ENCODE measurements at places on chromosomes 12 and 14.

DNA sequence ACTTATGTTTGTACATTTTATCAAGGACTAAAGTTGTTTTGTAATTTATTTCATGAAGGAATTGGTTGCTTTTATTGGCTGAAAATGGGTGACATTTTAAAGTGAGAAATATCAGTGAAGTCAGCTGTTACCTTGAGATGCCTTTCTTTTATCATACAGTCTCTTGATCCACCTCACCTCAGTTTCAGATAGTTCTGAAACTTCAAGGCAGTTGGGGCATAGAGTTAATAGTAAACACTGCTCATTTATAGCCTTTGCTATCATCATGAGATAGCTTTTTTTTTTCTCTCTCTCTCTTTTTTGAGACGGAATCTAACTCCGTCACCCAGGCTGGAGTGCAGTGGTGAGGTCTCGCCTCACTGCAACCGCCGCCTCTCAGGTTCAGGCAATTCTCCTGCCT lies 76.7 kb downstream of the MON2 start:
- DNase-seq = no peak

GRCh38 chr14:29710015-29710414 lies 217.6 kb downstream of the PRKD1 start:
- DNase-seq = no peak

GRCh38 chr12:123916729-123917128 lies 55.9 kb downstream of the CCDC92 start:
- no peak for DNase-seq

DNA sequence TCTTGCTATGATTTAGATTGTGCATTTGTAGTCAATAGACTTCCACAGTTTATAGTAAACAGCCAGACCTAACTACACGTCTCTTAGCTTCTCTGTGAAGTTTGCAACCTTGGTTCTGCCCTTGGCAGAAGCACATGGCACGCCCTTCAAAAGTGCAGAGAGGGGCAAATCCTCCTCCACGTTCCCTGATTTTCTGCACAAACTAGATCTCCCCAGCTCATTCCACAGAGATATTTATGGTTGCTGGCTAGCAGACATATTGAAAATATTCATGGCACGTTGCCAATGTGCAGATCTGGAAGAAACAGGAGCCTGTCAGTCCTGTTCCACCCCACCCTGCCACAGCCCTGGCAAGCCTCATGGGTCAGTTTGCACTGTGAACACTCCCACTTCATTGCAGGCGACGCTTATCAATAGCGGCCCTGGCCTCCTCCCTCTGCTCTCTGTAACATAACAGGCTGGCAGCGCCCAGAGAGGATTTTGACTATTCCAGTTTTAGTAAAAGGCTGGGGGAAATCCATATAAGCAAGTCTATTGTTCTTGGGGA lies 6.5 kb upstream of the LGALS3 start:
- DNase-seq = no peak

DNA sequence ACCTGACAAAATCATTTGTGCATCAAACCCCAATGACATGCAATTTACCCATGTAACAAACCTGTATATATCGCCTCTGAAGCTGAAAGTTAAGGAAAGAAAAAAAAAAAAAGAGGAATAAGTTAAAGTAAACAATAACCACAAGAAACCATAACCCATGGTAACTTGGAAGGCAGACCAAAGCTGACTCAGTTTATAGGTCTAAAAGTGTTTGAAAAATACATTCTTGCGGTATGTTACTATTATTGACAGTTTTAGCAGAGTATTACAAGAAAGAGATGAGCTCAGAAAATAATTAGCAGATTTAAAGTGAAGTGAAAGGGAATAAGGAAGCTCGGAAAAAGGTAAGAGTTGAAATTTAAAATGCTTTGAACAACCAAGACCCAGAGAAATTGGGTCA lies 34.4 kb upstream of the MGAT4C start:
- no peak for DNase-seq

- no peak for DNase-seq
Measured at GRCh38 chr12:92641291-92641690, 61.5 kb upstream of the PLEKHG7 start.

DNA sequence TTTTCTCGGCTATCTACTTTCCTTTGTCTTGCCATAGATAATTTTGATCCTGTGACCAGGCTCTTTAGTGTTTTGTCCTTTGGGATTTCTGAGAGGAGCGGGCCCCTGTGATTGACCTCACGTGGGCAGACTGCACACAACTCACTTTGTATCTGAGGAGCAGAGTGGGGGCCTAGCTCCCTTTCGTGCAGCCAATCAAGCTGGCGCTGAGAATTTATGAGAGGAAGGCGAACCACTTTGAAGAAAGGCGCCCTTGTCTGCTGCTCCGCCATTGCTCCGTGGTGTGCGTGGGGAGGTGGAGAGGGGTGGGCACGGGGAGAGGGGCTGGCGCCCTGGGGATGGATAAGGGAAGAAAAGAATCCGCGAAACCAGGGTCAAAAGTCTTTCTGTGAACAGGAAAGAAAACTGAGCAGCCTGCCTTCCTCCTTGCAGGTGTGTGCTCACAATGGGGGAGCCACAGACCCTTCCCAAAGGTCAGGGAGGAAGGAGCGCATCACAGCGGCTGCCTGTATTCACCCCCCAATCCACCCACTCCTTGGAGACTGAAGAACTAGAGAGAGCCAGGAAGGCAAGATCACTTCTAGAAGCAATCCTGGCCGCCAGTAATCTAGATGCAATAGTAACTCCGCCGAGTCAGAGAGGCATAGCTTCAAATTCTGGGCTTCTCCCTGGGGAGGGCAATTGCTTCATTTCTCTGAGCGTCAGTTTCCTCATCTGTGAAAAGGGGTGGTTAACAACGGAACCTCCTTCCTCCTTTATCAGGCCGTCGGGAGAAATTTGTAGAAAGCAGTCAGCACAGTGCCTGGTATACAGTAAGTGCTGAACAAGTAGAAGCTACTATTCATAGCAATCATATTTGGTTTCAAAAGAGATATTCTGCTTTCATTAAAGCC lies 24.9 kb upstream of the MED13L start:
- no peak for DNase-seq

- DNase-seq = no peak
Measured at GRCh38 chr12:57519796-57520052, 590 bp downstream of the DDIT3 start.

DNA sequence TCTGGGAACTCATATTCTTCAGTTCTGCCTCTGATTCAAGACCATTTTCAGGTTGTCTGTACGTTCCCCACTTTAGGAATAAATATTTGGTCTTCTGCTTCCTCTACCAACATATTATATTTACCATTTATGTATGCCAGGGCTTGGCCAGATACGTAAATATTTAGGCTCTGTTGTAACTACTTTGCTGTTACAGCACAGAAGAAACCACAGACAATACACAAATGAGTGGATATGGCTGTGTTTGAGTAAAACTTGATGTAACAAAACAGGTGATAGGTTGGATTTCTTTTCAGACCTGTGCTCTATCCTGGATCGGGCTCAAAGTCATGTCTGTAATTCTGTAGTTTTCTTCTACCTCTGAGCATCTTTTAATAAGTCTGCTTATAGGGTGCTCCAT lies 37.5 kb downstream of the RAP1B start:
- DNase-seq = no peak

DNA sequence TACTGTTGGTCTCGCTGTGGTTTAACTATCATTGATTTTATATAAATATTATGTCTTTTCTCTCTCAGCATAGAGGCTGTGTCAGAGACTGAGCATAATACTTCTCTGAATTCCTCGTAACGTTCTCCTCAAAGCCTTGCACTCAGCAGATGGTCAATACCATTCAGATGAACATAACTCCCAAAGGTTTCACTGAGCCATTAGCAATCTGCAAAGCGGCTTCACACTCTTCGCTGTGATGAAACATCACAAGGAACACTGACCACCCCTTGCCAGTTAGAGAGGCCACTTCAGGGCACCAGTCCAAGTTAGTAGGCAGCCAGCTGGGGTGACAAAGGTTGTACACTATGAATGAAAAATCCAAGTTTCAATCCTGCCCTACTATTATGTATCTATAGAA lies 30.1 kb upstream of the STON2 start:
- DNase-seq = no peak

- no peak for DNase-seq
Measured at GRCh38 chr14:37546621-37547447, 48.2 kb downstream of the FOXA1 start.

GRCh38 chr14:105215602-105216001 lies 32.7 kb upstream of the BTBD6 start:
- DNase-seq = no peak

DNA sequence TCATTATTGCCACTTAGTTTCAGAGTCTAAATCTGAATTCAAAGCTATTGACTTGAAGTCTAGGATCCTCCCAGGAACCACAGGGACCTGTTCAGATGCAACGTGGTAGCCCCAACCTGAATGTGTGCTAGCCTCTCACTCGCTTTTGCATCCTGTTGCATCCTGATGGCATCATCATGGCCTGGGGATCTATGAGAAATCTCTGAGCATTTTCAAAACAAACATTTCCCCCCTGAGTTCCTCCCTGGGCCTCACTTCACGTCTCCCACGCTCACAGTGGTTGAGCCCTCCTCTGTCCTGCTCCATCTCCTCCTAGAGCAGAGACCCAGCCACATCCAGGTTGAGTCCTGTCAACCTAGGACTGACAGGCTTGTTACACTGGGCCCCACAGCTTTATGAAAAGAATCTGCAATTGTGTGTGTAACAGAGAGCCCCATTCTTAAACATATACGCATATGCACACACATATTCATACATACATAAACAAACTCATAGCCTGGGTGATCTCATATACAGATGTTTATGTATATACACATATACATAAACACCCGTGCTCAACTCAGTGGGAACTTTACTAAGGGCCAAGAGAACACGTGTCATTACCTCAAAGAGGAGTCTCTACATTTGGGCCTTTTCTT lies 5.4 kb upstream of the KRT72 start:
- no peak for DNase-seq

DNA sequence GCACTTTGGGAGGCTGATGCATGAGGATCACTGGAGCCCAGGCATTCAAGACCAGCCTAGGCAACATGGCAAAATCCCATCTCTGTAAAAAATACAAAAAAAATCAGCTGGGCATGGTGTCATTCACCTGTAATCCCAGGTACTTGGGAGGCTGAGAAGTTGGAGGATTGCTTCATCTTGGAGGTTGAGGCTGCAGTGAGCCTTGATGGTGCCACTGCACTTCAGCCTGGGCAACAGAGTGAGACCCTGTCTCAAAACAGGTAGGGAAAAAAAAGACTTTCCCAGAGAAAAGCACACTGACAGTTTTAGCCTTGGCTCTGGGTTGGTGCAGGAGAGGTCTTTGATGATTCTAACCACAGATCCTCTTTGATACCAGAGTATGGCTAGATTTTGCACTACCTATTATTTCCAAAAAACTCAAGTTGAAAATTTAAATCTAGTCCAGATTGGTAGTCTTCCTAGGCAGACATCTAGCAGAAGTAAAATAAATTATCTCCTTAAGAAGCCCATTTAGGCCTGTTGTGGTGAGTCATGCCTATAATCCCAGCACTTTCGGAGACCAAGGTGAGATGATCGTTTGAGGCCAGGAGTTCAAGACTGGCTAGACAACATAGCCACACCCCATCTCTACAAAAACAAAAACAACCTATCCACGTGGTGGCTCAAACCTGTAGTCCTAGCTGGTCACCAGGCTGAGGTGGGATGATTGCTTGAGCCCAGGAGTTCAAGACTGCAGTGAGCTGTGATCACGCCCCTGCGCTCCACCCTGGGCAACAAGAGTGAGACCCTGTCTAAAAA lies 18.6 kb downstream of the LARP4 start:
- DNase-seq = no peak

- DNase-seq = no peak
Measured at GRCh38 chr14:38342803-38343202, 86.9 kb upstream of the CLEC14A start.

DNA sequence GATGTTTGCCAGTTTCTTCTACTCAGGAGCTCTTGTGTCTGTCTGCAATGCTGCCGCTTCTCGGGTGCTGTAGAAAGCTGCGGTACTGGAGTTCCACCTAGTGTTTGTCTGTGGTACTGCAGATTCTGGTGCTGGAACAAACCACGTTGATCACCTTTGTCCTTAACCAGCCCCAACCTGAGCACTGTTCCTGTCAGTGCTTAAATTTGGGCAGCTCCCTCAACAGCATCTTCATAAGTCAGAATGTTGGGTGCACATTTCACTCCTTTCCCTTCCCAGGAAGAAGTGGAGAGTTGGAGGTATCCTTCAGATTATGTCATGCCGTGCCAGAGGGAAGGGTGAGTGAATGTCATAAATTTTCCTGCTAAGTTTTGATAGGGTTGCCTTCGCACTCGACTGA lies 48.7 kb upstream of the LALBA start:
- peak; percentile 52 for DNase-seq
